ENCODE measurements at places on chromosomes 1 and 21.

DNA sequence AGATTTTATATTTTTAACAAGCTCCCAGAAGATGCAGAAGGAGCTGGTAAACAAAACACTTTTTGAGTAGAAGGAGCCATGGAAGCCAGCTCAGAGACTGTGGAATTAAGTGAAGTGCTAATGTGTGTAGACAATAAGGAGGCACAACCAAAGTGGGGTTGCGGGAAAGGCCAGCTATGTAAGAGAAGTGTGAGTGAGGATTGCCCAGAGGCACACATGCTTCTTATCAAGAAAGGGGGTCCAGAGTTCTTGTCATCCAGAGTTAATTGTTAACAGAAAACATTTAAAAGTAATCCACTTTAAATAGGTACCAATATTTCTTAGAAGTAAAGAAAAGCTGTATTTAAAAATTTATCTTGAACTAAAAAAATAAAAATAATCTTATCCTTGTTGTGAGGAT lies 136.8 kb downstream of the OLFM3 start:
- DNase-seq, result no peak

GRCh38 chr1:167756730-167757405 lies 35.1 kb downstream of the MPZL1 start:
- DNase-seq, result no peak

DNA sequence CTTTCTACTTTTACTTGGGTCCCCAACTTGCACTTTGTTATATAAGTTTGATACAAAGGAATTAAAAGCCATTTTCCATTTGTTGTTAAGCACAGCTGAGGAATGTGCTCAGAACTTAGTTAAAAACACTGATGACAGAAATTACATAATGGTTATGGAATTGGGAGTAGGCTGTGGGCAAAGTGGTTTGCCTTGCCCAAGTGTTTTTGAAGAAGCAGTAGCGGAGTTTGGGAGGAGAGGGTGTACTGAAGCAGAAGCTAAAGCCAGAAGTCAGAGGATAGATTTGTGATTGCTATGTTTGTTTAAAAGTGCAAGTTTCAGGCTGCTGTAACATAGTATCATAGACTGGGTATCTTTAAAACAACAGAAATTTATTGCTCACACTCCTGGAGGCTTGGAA lies 391.8 kb downstream of the DUSP10 start:
- no peak for DNase-seq

DNA sequence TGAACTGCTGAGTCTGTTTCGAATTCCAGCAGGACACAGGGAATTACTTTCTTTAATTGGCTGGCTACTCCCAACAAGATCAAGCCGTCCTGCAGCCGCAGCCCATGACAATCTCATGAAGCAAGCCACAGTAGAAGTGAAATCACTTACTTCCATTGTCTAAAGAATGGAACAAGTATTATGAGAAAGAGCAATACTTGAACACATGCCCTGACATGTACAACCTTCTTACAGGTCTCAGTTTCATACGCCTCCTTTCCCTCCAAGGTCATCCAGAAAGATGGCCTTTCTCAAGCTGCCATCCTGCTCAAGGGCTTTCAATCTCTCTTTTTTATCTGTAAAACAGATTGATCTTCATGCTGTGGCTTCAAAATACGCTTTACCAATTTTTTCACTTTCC lies 85.1 kb downstream of the PCSK9 start:
- no peak for DNase-seq

- no peak for DNase-seq
These were observed at the start of gene OR10T2 for GRCh38 chr1:158398818-158399514. Gene OR10T2 (minus strand): TSS chr1:158399466. CDS start chr1:158399466, 0 bp downstream.

- DNase-seq, result no peak
These were observed 588.1 kb upstream of the BRINP3 start for GRCh38 chr1:191065771-191066170.

- no peak for DNase-seq
These were observed 172.5 kb downstream of the ST6GALNAC5 start for GRCh38 chr1:77039739-77040138.

DNA sequence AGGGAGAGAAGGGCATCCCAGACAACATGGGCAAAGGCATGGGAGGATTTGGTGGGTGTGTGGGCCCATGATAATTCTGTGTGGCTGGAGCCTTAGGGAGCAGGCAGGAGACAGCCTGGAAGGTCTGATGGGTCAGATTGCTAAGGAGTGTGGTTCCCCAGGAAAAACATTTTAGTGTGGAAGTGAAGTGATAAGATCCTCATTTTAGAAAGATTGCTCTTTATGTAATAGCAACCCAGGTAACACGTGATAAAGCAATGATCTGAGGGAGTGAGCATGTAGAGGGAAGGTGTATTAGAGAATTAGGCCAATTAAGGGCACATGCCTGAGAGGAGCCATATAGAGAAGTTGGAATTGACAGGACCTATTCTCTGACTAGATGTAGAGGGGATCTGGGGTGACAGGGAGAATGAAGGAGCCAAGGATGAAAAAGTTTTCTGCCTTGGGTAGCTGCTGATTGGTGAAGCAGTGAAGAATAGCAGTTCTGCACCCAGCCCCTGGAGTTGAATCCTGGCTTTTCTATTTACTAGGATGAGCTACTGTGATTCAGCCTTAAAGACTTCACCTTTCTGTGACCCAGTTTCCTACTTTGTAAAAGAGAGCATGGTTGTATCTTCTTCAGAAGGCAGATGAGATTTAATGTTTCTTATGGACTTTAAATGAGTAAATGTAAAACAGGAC lies 18.7 kb upstream of the SLAMF6 start:
- no peak for DNase-seq

GRCh38 chr21:33760641-33761440 lies 118.5 kb downstream of the ITSN1 start:
- no peak for DNase-seq

DNA sequence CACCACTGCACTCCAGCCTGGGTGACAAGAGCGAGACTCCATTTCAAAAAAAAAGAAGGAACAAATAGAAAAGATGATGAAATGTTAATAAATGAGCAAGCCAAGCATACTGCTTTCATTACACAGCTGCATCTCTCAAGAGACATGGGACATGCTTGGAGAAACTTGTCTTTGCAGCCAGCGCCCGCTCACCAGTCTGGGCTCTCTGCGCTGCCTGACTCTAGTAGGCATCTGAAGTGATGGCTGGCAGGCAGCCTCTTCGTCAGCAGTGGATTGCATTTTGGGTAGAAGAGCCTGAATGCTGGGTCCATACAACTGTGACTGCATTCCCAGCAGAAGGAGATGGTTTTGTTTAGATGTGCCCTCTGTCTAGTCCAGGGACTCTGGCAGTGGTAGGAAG lies 48.0 kb downstream of the IL6R start:
- DNase-seq, result no peak

DNA sequence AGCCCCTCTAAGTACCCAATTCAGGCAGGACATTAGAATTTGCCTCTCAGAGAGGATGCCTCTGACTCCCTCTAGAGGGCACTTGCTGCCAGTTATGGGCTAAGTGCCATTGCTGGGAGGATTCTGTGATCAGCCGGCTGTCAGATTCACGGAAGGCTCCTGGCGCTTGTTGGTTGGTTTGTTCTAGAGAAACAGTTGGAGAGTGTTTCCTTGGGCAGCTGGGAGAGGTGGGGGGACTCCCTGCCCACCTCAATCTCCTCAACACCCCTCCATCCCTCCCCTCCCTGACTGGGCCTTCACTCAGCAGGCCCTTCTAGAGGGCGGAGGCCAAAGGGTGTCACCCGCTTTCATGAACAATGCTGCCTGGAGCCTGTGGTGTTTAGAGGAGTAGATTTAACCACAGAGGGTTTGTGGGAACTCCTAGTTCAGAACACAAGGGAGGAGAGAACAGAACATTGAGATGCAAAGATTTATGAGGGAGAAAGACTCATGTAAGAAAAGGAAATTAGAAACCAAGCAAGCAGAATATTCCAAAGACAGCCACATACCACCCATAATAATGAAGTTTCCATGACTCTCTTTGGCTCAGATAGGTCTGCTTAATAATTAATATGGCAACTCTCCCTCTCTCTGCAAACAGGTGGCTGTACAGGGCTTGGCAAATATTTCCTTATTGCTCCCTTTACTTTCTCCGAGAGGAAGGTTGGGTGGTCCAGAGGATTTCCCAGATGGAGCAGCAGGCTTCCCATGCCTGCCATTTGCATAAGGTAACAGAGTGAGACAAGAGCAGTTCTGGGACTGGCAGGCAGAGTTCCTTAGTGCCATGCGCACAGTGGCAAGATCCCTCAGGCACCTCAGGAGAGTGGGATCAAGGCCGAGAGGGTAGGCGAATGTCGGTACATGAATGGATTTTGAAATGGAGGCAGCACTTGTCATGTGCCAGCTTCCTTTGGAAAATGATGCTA lies 30.0 kb upstream of the ACP6 start:
- peak; percentile 8 for DNase-seq

- DNase-seq, result no peak
These were observed 70.8 kb upstream of the ABCG1 start for GRCh38 chr21:42148097-42148496.

DNA sequence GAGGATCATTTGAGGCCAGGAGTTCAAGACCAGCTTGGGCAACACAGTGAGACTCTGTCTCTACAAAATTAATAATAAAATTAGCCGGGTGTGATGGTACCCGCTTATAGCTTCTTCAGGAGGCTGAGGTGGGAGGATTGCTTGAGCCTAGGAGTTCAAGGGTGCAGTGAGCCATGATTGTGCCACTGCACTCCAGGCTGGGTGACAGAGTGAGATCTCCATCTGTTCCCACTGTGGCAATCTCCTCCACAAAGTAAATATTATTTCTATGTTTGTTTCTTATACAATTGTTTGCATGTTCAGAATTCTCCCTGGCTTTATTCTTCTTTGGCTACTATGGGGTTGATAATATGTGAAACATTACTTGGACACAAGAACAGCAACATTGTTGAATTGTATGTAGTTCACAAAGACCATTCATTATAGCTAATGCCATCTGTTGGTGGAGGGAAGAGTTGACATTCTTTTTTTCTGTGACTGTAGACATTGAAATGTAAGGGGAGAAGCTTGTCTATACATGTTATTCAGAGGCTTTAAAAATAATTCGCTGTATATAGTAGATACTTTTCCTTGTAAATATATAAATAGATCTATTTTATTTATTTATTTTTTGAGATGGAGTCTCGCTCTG lies 47.8 kb upstream of the SRSF10 start:
- no peak for DNase-seq

DNA sequence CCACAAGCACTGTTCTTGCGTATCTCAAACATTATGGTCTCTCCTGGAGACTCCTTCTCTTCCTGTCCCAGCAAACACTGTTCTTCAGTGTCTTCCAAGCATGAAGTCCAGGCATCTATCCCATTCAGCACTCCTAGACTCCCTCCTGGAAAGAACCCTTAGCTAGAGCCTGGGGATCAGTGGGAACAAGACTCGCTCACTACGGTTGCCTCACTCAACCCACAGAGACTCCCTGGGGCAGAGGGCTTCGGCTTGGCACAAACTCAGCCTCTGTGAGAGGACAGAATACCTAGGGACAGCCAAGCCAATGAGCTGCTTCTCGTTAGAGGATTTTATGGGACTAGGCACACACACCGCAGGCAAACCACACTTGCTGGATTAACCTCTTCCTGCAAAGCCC lies 86.5 kb upstream of the IPO9 start:
- no peak for DNase-seq

GRCh38 chr1:36175137-36176095 lies 19.5 kb downstream of the MAP7D1 start:
- no peak for DNase-seq

GRCh38 chr1:230399321-230400006 lies 26.7 kb downstream of the PGBD5 start:
- DNase-seq, result no peak

- no peak for DNase-seq
These were observed 77.2 kb downstream of the NUF2 start for GRCh38 chr1:163399001-163399400.

DNA sequence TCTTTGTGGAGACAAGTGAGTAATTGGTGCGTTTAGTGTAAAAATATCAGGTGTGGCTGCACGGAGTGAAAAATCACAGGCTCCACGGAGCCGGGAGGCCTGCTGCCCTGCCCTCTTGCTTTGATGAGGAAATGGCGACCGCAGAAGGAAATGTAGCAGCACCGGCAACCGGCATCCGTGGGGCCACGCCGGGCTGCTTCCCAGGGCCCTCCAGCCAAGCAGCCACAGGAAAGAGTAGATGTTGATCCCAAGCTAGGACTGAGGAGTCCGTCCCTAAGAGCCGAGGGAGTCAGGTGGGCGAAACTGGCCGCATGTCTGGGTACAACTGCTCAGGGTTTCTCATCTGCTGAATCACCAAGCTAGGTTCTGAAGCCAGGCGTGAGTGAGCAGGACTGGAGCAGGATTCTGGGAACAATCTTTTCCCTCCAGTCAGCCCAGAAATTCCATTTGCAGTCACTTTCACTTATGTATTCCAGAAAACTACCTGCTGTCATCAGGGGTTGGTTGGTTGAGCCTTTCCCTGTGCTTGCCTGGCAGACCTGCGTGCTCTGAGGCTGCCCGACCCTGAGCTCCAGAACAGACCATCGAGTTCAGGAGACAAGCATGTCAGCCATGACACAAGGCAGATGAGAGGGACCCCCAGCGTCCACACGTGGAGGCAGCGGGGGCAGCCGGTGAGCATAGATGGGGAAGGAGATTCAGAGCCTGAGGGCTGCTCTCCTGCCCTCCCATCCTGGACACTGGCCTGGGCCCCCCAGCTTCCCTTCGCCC lies 5.8 kb upstream of the ITGB2 start:
- no peak for DNase-seq

DNA sequence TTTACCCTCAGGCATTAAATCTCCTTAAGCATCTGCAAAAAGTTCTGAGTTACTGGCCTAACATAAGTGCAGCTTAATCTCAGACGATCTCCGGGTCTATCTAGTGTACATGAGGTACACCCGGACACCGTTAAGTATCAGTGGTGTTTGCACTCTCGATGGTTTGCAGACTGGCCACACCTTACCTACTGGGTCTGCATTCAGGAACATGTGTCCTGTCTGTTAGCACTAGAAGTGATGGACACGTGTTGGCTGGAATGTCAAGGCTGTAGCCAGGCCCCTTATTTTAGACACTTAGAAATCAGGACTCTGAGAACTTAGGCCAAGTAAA lies 783 bp upstream of the AGL start:
- no peak for DNase-seq

DNA sequence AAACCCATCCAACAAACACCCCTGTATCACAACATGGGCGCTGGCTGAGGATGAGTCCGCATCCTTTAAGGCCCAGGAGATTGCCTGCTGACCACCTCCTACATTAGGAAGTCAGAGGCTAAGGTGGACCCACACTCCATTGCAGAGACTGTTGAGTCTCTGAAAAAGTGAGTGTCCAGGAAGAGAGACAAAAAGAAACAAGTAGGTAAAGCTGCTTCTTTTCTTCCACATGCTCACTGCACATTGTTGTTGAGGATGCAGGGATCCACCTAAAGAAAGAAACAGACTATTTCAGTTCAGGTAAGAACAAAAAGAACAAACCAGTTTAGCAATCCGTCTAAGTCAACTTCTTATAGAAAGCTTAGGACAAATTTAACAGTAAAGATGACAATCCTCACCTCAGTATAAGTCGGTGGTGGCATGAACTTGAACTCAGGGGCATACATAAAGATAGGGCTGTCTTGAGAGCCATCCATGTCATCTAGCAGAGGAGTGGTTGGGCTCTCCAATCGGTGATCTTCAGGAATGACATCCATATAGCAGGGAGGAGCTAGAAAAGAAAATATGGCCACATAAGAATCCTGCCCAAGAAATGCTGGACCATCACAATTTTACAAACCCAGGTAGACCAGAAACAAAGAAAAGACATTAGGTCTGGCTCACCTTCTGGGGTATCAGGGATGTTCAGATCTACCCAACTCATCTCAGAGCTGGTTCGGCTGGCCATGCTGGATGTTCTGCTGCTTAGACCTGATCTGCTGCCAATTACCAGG lies 2.6 kb downstream of the TXNIP start:
- no peak for DNase-seq

All from stimulated activated CD8-positive, alpha-beta memory T cell treated with anti-CD3 and anti-CD28 coated beads, Interleukin-15, amount 100 ng/mL, for 48 hours (primary cell).